Stimulated activated CD4-positive, alpha-beta T cell treated with anti-CD3 and anti-CD28 coated beads, Interleukin-1b, Interleukin-23, amount 100 ng/mL, for 24 hours (primary cell): ENCODE measurements at places on chromosomes 2 and 18.

DNA sequence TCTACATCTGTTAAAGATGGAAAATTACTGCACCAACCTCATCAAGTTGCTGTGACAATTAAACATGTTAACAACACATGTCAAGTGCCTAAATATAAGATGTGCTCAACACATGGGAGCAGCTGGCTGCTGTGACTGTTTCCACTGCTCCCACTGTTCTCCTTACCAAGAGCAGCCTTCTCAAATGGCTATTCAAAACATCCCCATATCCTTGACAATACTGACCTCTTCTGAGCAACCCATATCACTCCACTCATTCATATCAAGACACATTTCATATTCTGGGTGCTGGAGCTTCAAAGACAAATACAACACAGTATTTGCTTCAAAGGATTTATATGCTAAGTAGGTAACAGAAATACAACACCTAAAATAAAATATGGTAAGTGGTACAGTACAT lies 60.3 kb downstream of the PIAS2 start:
- no peak for DNase-seq

GRCh38 chr2:105691947-105692390 lies 52.7 kb upstream of the NCK2 start:
- DNase-seq, result no peak

DNA sequence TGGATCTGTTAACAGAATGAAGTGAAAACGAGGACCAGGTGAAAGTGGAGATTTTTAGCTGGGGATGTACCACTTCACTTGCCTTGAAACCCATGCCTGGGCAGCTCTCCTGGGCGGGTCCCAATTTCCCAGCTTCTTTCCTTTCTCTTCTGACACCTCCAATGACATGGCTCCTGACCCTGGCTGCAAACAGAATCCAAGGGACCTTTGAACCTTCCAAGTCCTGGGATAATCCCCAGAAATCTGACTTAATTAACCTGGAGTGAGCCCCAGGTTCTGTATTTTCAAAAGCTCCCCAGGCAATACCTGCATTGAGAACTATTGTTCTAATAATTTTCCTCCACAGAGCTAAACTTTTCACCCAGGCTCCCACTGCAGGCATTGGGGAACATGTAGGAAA lies 495.9 kb downstream of the CNTNAP5 start:
- DNase-seq, result no peak

- no peak for DNase-seq
Observed at GRCh38 chr18:14958701-14959100, 210.7 kb downstream of the ANKRD30B start.

DNA sequence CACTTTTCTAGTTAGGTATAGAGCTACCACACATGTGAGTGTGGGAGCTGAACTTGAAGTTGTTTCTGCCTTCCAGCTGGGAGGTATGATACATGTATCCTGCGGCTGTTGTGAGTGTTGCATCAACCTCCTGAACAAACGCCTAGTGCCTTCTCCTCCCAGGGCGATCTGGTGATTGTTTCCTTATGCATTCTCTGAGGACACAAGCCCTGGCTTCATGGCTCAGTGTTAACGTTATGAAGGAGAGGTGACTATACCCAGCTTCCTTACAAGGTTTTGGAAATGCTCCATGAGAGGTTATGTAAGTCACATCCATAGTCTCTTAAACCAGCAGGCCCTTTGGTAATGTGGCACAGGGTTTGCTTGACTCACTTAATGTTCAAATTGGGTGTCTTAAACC lies 64.9 kb downstream of the SPRED2 start:
- no peak for DNase-seq

DNA sequence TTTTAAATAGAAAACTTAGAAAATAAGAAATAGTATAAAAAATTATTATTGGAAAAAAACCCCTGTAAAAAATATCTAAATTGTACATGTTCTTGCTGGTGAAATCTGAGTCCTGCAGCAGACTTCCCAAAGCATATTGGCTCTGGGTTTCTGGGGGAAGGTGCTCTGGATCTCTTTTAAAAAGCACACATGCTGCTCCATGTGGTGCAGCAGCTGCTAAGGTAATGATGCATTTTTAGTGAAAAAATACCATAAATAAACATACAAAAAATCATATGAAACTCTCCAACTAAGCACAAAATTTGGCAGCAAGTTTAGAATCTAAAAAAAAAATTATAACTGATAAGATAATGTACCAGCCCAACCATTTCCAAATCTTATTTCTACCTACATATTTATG lies 216.5 kb downstream of the GPD2 start:
- DNase-seq, result no peak

DNA sequence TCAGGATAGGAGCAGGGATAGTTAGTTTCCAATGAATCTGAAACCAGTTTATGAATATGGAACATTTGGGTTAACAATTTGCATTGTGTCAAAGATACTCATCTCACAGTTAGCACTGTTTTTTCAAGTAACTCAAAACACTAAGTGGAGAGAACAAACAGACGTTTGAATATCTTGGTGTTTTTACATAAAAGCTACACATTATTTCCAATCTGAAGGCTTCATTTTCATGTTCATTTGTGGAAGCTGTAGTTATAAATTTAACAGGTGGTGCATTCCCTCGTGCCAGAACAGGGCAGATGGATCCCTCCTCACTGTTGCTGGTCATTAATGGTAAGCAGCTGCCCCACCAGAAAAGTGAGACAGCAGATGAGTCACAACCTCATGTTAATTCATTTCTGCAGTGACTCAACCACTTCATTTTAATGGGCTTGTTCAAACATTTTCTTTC lies 286.9 kb downstream of the TMX3 start:
- no peak for DNase-seq

- no peak for DNase-seq
Observed at GRCh38 chr2:26165403-26165802, 7.5 kb upstream of the GAREM2 start.

DNA sequence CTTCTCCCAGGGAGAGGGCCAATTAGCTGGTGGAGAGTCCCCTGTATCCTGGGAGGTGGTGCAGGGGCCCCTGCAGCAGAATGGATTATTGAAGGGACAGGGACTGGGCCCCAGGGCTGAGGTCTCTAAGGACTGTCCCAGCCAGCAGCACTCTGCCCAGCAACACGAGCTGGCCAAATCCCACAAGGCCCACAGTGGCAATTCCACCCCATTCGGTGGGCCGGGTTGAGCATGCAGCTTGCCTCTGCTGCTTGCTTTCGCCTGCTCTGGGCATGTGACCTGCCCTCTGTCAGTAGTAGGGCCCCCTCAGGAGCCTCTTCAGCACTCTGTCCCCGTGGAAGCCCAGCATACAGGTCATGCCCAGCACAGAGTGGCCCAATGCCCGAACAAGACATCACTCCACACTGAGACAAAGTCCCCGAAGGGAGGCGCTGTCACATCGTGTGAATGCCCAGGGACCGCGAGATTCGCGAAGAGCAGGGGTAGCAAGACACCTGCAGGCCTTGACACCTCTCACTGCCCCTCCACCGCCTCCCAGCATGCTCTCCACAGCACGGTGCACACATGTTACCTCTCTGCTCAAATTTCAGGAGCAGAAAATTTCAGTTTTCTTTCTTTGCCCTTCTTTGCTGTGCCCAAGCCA lies 65.4 kb downstream of the CRACDL start:
- no peak for DNase-seq

DNA sequence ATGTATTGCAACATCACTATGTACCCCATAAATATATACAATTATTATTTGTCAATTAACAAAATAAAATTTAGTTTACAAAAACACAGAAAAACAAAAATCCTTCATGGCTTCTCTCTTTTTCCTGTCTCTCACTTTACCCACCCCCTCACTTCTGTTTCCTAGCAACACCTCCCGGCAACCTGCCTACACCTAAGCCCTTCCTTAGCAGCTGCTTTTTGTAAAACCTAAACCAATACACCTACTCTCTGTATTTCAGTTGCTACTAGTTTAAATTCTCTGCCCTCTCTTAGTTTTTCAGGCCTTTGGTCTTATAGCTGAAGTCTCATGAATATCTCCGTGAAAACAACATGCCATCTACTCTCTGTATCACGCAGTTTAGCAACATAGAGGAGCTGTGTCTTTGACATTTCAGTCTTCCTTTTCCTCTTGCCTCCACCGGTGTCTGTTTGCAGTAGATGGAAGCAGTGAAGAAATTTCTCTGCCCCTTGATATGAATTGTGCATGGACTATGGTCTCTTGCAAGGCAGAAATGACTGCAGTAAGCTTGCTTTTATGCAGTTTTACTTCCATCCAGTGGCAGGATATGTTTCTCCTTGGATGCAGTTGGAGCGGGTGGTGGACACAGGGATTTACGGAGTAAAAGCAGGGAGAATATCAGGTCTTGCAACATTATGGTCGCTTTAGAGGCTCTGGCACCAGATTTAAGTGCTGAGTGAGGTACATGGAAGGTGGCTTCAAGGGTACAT lies 42.0 kb upstream of the ZDBF2 start:
- DNase-seq, result no peak

DNA sequence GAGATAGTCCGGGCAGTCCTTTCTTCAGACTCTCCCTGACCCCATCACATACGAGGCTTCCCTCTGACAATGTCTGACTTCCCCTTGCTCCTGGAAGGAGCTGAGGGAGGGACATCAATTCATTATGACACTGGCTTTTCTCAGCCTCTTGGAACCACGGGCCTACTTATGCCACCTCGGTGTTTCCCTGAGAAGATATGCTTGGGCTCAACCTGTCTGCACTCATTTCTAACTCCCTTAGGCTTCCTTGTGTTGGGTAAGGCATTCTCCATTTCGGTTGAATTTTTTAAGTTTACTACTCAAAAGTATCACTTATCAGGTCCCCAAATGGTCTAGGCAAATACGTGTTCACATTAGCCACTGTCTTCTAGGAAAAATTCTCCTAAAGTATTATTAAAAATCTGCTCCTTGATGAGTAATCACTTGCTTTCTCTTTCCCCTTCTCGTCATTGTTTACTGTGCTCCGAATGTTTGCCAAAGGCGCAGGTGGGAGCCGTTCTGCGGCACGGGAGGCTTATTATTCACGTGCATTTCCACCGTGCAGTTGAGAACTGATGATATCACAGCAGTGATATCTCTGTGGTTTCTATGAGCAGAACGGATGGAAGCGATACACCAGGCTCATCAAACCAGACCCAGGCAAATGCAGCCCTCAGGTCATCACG lies 33.1 kb downstream of the ARL4C start:
- DNase-seq, result no peak

DNA sequence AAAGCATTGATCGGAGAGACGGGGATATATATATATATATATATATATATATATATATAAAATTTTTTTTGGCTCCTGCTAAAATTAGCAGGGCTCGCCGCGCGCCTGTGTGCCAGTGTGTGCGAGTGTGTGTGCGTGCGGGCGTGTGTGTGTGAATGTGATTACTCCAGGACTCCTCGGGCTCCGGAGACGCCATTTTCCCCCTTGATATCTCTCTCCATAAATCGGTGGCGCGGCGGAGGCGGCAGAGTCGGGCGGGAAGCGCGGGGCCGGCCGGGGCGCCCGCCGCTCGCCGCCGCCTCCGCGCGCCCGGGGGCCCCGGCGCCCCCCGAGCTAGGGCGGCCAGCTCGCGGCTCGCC lies 795 bp upstream of the SETBP1 start:
- DNase-seq, result no peak

DNA sequence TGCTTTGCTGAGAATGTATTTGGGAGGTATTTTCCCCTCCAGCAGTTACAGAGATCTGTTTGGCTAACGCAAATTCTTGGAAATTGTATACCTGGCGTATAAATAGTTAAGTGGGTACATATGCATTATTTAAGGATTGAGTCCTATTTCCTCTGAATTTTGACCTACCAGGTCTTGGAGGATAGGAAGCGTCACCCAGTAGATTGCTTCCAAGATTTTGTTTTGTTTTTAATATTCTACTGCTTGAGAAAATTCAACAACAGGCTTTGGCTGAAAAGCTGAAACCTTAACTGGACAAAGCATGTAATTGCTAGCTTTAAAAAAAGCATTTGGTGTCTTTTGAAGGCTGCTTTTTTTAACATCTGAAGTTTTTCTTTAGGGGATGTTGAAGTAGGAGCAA lies 150.1 kb downstream of the WDSUB1 start:
- no peak for DNase-seq

DNA sequence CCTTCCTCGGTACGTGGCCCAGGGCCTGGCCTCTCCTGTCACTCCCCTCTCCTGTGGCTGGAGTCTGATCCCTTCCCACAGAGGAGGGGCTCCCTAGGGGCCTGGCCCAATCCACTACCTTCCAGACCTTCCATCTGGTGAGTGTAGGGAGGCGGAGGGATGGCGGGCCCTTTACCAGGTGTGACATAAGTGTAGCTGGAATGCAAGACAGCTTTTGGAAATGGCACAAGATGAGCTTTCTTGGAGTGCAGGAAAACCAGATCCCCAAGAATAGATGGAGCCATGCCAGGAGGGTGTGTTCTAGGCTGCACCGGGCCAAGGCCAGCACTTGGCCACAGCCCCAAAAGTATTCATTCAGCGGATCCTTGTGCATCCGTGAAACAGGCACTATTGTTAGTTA lies 30.1 kb downstream of the IGFBP5 start:
- no peak for DNase-seq

DNA sequence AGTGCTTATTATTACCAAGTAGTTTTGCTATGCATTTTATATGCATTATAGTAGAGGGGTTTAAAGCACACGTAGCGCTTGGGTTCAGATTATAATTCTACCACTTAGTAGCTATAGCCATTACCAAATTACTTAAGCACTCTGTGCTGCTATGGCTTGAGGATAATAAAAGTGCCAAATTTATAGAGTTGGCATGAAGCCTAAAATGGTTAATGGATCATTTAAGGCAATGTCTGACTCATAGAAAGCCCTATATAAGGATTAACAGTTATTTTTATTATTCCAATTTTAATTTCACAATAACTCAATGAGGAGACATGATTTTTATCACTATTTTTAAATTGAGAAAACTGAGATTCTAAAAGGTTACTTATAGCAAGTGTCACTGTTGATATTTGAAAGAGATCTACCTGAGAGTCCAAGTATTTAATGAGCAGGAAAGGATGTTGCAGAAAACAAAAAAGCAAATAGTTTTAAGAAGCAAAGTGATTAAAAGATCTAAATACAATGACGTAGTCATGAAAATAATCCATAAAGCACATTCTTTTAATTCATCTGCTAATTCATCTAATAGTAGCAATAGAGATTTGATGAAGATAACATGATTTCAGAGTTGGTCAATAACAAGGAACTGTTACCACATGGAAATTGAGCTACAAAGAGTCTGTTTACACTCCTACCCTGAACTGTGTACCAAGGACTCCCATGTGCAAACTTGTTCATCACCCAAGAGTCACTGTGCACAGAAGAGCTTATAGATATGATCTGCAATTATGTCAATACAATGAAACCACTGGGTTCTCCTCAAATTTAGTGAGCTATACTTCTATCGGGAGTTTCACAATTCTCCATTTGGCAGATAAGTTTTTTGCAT lies 78.8 kb upstream of the DTNA start:
- DNase-seq, result no peak

- no peak for DNase-seq
Observed at GRCh38 chr2:173792166-173792565, 173.0 kb downstream of the SP3 start.

DNA sequence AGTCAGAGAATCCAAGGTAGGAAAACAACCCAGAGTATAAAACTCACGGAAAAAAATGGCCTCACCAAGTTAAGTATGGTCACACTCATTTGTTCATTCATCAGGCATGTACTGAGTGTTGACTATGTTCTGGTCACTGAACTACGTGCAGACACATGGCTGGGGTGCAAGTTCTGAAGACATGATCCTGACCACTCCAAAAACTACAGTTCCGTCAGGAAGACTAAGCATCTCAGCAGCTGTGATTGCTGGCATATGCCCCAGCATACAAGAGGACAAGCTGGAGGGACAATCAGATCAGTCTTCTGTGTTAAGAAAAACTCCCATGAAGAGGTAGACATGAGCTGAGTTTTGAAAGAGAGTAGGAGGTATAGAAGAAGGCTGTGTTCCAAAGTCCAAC lies 72.8 kb downstream of the TCF4 start:
- no peak for DNase-seq

GRCh38 chr2:126312579-126312978 lies 343.4 kb upstream of the GYPC start:
- no peak for DNase-seq
